Left hindlimb (tissue), 1 donor: ENCODE measurements at places on chromosomes 13 and 19.

DNA sequence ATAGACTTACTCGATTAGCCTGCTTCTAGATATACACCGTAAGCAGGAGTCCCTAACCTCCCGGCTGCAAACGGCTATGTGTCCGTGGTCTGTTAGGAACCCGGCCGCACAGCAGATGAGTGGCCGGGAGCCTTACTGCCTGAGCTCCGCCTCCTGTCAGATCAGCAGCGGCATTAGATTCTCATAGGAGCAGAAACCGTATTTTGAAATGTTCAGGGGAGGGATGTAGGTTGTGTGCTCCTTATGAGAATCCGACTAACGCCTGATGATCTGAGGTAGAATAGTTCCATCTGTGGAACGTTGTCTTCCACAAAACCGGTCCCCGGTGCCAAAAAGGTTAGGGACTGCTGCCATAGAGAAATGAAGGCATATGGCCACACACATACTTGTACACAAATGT, 1491.9 kb downstream of the SLITRK5 start:
- no peak for DNase-seq

DNA sequence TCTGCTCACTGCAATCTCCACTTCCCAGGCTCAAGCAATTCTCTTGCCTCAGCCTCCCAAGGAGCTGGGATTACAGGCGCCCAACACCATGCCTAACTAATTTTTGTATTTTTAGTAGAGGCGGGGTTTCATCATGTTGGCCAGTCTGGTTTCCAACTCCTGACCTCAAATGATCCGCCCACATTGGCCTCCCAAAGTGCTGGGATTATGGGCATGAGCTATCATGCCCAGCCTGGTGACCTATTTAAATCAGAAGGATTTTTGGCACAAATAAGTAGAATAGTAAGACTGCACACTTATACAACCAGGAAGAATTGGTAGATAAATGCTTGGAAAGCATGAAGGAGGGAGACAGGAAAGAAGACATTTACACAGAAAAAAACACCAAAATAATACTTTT, 53.4 kb upstream of the AKAP11 start:
- no peak for DNase-seq

DNA sequence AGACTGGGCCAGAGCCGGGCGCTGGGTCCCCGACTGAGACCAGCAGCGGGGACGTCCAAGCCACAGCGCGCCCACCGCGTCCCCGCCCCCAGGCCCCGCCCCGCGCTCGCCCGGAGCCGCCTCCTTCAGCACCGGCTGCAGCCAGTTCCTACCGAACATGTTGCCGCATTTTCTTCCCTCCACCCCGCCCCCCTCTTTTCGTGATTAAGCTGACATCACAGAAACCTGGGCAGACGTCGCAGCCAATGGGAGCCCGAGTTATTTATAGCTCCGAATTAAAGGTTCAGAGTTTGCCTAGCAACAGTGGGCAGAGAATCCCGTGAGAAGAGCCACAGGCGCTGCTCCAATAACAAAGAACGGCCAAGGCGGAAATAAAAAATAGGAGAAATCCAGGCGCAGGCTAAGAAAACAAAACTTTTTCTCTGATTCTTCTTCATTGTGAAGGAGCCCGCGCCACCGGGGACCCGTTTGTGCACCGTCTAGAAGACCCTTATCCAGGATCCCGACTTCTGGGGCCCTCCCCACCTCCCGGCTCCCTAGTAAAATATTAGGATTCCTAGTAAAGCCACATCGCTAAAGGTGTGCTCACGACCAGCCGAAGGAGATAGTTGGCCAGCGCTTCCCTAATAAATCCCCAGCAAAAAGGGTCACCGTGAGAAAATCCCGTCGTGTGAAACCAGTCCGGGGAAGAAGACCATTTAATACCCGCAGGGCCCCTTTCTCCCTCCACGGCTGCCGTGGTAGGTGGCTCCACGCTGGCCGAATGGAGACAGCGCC, 61.7 kb downstream of the SERP2 start:
- DNase-seq = peak; percentile 98

DNA sequence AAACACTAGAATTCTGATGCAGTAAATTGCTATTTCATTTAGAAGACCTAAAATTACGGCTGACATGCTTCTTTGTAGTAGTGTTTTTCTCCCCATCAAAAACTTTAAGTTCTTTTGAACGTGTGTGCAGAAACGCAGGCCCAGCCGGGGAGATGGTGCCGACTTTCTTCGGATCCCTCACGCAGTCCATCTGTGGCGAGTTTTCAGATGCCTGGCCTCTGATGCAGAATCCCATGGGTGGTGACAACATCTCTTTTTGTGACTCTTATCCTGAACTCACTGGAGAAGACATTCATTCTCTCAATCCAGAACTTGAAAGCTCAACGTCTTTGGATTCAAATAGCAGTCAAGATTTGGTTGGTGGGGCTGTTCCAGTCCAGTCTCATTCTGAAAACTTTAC, 98.3 kb downstream of the TNFRSF19 start:
- DNase-seq = no peak

- no peak for DNase-seq
Measured at GRCh38 chr19:7295912-7296536, 1.8 kb upstream of the INSR start.

- no peak for DNase-seq
Measured at GRCh38 chr19:18353378-18354005, 13.1 kb downstream of the PGPEP1 start.

DNA sequence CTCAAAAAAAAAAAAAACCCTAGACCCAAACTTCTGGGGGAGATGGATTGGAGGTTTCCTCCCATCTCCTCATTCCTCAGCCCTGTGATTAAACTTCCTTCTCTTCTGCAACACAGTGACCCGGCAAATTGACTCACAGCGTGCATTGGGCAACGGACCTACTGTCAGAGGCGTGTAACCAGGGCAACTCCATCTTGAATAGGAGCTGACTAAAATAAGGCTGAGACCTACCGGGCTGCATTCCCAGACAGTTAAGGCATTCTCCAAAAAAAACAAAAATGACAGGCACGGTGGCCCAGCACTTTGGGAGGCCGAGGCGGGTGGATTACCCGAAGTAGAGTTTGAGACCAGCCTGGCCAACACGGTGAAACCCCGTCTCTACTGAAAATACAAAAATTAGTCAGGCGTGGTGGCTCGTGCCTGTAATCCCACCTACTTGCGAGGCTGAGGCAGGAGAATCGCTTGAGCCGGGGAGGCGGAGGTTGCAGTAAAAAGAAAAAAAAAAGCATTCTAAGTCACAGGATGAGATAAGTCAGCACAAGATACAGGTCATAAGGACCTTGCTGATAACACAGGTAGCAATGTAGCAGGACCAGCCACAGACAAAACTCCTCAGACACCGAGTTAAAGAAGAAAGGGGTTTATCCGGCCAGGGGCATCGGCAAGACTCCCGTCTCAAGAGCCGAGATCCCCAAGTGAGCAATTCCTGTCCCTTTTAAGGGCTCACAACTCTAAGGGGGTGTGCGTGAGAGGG, 5.4 kb upstream of the NLRP7 start:
- DNase-seq = no peak

DNA sequence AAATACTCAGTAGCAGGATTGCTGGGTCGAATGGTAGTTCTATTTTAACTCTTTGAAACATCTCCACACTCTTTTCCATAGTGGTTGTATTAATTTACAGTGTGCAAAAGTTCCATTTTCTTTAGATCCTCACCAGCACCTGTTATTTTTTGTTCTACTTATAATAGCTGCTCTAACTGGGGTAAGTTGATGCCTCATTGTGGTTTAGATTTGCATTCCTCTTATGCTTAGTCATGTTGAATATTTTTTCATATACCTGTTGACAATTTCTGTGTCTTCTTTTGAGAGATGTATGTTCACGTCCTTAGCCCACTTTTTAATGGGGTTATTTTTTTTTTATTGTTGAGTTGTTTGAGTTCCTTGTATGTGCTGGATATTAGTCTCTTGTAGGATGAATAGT, 144.6 kb downstream of the NBEA start:
- DNase-seq = no peak

DNA sequence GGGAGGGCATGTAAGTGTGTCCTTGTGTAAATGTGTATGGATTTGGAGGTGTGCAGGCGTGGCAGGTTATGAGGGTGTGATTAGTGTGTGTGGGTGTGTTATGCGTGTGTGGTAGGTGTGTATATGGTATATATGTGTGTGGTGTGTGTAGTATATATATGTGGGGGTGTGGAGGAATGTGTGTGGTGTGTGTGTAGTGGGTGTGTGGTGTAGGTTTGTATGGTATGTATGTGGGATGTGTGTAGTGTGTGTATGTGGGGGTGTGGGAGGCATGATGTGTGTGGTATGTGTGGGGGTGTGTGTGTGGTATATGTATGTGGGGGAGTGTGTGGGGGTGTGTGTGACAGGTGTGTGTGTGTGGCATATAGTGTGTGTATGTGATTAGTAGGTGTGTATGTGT, 104.2 kb downstream of the SLC7A1 start:
- DNase-seq = no peak

- DNase-seq = no peak
Measured at GRCh38 chr19:9620842-9621155, 233 bp downstream of the ZNF561 start.

- DNase-seq = no peak
Measured at GRCh38 chr19:1255186-1256161, 7.1 kb downstream of the MIDN start.

- no peak for DNase-seq
Measured at GRCh38 chr13:84741253-84741652, 859.0 kb upstream of the SLITRK1 start.

DNA sequence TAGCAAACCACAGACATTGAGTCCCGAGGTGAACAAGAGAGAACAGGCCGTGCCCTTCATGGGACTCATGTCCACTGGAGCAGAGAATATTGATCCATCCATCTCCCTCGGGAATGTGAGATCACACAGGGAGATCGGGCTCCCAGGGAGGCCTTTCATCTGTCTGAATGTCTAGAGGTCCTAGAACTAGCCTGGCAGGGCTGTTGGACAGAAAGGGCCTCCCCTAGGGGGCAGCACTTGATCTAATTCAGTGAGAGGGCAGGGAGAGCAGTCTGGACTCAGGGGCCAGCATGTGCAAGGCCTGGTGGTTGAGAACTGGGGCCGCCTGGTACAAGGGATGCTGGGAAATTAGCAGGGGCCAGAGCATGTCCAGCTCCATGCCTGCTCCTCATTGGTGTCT, 4.3 kb downstream of the RUVBL2 start:
- no peak for DNase-seq

- no peak for DNase-seq
Measured at GRCh38 chr13:42612021-42612765, 38.2 kb downstream of the TNFSF11 start.

GRCh38 chr19:3771000-3771905, 775 bp downstream of the RAX2 start:
- no peak for DNase-seq

DNA sequence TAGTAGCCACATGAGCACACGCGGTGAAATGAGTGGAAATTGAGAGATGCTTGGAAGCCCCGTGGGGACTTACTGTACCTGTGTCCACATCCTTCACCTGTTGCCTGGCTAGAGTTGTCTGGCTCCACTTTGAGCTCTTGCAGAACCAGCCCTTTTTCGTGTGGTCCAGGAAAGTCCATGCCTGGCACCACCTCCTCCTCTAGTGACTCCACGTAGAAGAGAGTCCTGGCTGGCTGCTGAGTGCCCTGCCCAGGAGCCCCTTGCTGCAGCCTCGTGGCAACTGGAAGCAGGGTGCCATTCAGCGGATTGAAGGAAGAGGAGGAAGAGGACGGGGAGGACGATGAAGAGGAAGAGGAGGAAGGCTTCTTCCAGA, 515 bp upstream of the ATXN8OS start:
- no peak for DNase-seq

- no peak for DNase-seq
Measured at GRCh38 chr19:10430505-10431253, 10.3 kb downstream of the PDE4A start.

DNA sequence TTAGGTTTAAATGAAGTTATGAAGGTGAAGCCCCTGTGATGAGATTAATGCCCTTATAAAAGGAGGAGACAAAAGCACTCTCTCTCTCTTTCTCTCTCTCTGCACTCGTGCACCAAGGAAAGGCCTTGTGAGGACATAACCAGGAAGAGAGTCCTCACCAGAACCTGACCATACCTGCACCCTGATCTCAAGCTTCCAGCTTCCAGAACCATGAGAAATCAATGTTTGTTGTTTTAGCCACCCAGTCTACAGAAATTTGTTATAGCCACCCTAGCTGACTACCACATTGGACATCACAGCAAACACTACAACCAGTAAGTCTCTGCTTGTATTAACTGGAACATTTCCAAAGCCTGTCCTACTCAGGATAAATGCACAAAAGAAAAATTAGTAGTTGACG, 34.7 kb upstream of the WDFY2 start:
- DNase-seq = no peak

- no peak for DNase-seq
Measured at GRCh38 chr19:14402332-14403144, 16.6 kb downstream of the DDX39A start.

DNA sequence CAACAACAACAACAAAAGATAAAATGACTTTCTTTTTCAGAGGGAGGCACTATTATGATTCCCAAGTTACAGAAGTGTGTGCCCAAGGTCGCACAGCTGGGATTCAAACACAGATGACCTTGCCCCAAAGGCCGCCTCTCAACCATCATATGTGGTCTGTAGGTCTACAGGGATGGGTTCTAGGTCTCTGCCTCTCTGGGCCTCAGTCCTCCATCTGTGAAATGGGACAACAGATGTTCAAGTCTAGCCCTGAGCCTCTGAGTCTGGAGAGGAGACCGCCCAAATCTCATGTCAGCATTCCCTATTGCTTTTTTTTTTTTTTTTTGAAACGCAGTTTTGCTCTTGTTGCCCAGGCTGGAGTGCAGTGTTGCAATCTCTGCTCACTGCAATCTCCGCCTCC, 4.9 kb downstream of the NPAS1 start:
- no peak for DNase-seq

DNA sequence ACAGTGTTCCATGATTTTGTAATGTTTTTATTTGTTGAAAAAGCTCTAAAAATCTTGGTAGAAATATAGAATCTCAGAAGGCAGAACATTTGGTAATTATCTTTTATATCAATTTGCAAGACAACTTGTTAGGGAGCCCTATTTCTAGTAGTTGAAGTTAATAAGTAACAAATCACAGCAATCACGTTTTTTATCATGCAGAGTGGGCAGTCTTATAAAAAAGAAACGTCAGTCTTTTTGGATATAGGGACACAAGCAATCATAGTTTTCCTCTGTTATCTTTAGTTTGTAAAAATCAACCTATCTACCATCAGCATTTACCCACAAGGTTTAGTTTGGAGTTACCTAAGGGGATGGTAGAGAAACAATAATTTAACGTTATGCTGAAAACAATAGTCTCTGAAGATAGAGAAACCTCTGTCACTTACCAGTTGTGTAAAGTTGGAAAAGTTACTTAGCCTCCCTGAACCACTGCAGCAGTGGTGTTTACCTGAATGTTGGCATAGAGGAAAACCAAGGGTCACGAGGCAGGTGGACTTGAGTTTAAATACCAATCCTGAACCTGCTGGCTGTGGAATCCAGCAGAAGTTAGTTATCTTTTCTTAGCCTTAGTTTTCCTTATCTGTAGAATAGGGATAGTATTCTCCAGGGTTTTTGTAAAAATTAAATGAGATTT, 192.8 kb downstream of the GGACT start:
- DNase-seq = no peak

GRCh38 chr13:97438856-97439595, 5.1 kb downstream of the RAP2A start:
- DNase-seq = no peak

- no peak for DNase-seq
Measured at GRCh38 chr13:30022256-30022655, 171.8 kb upstream of the UBL3 start.
